Coronary artery (tissue), 2 donors: ENCODE measurements at places on chromosomes 11 and 22.

DNA sequence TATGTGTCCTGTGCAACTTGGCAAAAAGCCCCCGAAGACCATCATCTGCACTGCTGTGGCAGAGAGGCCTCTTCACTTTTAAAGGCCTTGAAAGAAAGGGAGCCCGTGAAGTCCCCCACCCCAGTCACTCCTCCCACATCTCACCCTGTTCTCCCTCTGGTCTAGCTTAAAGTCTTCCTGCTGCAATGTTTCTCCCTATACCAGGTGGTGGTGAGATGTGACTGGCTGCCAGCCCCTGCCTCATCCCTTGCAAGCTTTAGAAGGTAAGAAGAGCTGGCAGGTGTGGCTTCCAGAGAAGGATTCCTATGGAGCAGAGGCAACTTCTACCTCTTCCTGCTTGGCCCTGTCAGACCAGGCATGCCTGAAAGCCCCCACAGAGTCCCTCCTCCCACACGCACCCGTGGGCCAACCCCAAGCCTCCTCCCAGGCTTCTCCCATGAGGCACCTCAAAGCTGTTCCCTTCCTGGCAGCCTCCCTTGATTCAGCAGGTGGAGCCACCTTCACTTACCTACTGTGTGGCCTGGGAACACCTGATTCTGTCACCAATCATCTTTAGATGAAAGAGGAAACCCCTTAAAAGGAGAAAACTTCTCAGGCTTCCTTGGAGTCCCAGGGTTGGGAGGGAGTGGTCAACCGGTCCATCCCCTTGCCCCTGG lies 4.0 kb upstream of the TRIM29 start:
- peak; percentile 45 for DNase-seq

DNA sequence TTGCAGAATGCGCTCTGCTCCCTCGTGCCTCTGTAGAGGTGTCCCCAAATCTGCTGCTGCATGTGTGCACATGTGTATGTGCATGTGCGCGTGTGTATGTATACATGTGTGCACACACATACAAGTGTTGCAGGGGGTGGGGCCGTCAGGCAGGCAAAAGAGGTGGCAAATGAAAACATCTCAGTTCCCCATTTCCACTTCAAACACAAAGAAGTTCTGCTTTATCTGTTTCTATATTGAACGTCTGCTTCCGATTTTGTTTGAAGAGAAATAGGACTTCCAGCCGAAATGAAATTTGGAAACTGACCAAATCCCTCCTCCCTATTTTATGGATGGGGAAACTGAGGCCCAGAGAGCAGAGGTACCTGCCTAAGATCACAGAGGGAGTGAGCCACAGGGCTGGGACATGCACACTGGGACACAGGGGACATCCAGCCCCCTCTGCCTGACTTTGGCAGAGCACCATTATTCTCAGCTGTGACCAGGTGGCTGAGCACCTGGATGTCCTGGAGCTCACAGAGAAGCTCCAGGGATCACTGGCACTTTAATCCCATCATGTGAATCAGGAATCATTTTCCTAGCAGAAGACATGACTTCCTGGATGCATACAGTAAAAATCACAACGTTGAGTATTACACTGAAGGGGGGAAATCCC lies 41.2 kb upstream of the ALX4 start:
- no peak for DNase-seq

GRCh38 chr11:12756454-12756806 lies 82.2 kb downstream of the TEAD1 start:
- DNase-seq: no peak

DNA sequence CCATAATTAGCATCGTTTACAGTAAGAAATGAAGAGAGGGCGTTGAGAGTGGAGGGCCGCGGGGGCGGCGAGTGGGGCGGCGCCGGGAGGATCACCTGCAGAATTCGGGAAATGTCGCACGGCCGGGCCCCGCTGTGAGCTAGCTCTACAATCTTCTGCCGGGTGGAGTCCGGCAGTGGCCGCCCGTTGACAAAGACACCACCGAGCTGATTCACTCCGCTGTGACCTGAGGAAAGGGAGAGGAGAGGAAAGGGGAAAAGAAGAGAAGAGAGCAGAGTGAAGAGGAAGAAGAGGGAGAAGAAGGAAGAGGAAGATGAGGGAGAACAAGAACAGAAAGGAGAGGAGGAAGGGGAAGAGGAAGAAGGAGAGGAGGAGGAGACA lies 8.5 kb downstream of the PAX6 start:
- DNase-seq: no peak

GRCh38 chr11:133733631-133734030 lies 111.7 kb downstream of the SPATA19 start:
- no peak for DNase-seq

- no peak for DNase-seq
Measured at GRCh38 chr11:73114835-73115220, 27.3 kb downstream of the FCHSD2 start.

- DNase-seq: peak; percentile 65
Measured at GRCh38 chr22:38868286-38868721, 3.7 kb downstream of the CBX6 start.

DNA sequence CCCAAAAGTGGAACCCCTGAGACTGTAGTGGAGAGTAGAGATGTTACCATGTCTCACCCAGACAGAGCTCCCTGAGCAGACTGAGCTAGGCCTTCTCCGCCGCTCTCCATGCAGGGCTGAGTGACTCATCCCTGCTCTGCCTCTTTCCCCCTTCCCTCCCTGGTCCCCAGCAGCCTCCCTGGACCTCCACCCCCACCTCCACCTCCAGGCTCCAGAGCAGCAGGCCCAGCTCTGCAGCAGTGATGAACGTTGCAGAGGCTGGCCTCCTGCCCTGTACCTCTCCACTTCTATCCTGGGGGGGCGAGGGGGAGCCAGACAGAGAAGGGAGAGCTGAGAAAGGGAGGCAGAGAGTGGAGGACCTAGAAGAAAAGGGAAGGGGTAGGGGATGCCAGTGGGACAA lies 19.3 kb upstream of the ARAP1 start:
- no peak for DNase-seq

DNA sequence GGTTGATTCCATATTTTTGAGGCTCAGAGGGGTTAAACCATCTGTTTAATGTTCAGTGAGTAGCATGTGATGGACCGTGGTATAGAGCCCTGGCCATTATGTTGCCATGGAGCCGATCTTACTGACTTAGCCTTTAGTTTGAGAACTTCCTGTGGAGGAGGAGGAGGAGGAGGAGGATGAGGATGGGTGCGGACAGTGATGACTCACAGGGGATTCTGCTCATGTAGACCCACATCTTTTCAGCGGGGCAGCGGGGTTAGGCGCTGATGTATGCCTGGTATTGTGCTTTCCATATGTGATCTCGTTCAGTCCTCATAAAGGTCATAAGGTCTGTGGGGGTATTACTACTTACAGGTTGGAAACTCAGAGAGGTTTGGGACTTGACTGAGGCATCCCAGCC lies 13.9 kb downstream of the STX3 start:
- no peak for DNase-seq

DNA sequence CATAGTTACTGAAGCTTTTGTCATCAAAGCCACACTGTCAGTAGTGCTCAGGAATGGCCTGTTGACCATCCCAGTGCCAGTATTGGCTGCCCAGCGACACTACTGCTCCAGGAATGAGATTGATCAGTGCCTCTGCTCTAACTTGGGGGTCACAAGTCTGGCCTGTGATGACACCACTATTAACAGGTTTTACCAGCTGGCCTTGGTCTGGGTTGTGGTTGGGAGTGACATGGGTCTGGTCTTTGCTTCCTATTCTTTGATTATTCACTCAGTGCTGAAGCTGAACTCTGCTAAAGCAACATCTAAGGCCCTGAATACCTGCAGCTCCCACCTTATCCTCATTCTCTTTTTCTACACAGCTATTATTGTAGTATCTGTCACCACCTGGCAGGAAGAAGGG lies 21.5 kb downstream of the OR56B4 start:
- DNase-seq: no peak

- no peak for DNase-seq
Measured at GRCh38 chr11:44606472-44606871, 41.0 kb downstream of the CD82 start.

GRCh38 chr22:25728071-25728470 lies 13.9 kb upstream of the MYO18B start:
- DNase-seq: no peak

DNA sequence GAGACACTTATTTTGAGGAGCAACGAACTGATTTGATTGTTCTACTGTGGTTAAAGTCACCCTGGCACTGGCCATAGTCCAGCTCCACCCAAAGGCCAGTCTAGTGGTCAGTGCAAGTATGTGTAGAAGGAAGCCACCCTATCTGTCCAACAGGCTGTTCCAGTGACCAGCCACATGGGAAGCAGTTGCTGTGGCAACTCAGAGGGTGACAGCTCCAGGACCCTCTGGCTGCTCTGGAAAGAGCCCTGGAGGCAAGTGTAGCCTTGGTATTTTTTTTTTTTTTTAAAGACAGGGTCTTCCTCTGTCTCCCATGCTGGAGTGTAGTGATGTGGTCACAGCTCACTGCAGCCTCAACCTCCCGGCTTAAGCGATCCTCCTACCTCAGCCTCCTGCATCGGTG lies 27.8 kb downstream of the LMO1 start:
- no peak for DNase-seq

DNA sequence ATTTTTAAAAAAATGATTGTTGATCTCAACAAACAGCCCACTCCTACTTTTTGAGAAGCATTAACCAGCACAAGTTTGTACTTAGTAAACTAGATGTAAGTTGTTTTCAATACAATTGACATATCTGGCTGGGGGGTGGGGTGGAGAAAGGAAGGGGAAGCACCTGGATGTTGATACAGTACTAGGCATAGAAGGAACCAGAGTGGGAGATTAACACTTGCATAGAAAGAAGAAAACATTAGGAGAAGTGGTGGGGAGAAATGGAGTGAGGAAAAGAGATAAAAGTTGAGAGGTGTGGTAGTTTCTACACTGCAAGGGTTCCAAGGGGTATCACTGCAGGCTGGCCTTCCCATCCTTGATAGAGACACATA lies 10.6 kb upstream of the GAB2 start:
- no peak for DNase-seq

DNA sequence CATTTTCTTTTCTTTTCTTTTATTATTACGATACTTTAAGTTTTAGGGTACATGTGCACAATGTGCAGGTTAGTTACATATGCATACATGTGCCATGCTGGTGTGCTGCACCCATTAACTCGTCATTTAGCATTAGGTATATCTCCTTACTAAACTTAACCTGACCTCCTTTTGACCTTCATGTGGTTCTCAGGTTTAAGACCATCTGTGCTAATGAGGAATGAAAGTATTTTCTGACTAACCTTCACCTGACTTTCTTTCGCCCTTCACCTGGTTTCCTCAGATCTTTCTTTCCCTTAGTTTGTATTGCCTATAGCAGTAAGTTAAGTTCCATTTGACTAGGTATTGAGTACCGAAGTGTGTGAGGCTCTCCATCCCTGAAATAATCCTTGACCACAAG lies 6.5 kb downstream of the EXPH5 start:
- no peak for DNase-seq

GRCh38 chr11:17004486-17005148 lies 9.6 kb downstream of the PLEKHA7 start:
- no peak for DNase-seq

- DNase-seq: no peak
Measured at GRCh38 chr11:126497581-126498122, 142.2 kb downstream of the ST3GAL4 start.

- no peak for DNase-seq
Measured at GRCh38 chr11:96397863-96398262, 8.1 kb downstream of the JRKL start.

DNA sequence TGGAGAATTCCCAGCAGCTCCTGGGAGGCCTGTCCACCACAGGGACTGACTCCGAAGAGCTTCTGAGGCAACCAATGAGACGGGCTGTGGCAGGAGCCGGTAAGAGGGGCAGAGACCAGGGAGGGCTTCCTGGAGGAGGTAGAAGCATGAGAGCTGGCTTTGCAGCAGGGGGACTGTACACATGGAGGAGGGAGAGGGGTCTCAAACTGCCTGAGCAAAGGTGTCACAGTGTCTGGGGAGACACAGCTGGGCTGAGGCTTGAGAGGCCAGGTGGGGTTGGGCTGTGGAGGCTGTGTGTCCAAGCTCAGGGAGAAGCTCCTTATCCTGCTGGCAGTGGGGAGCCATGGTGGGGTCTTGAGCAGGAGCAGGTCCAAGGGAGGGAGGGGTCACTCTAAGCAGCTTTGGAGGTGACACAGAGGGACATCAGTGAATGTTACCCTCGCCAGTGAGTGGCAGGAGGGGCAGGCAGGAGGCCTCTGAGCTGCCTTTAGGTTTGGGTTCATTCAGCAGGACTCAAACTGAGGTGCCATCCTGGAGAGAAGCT lies 4.6 kb upstream of the RHOD start:
- DNase-seq: no peak

DNA sequence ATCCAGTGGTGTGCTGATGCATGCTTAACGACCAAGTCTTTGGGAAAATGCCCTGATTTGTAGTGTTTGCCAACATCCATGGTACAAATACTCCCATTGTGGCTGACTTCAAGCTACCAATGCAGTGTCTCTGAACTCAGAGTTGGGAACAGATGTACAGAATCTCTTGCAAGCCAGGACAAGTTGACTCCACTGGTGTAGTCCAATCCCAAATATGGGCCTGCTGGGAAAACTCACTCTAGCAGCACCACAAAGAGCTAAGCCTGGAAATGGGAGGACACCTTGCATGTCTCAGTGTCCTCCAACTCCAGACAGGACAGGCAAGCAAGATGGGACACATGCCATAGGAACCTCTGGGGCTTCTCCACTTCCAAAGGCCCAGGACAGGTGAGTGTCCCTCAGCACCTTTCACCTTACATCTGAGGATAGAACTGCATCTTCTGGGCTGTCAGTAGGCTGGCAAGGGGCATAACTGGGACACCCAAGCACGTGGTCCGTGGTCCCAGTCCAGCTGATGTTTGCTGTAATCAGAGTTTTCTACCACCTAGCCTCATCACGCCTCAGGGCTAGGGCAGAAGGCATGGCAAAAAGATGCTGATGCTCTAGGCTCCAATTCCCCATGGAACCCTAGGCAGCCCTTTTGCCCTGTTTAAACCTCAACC lies 6.5 kb downstream of the LMO1 start:
- peak; percentile 55 for DNase-seq

- DNase-seq: no peak
Measured at GRCh38 chr11:95487391-95487790, 256.4 kb upstream of the SESN3 start.

- no peak for DNase-seq
Measured at GRCh38 chr11:65380460-65381119, 1.9 kb downstream of the SLC25A45 start.

- no peak for DNase-seq
Measured at GRCh38 chr22:45880091-45880715, 96.8 kb downstream of the WNT7B start.

- DNase-seq: no peak
Measured at GRCh38 chr22:17077255-17077654, 7.5 kb upstream of the IL17RA start.

DNA sequence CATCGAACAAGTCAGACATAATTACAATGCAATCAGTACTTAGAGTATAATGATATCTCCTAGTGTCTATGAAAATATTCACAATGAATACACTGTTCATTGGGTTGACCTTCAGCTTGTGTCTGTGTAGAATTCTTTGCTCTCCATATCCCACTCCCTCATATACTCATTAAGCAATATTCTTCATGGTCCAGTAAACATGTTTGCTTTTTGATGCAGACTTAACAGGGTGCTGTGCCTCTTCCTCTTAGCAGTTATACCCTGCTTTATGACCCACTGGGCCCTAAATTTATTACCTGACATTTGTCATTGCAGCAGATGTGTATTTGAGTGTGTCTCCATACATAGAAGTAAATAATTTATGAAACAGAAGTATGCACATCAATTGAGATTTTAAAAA lies 352.5 kb upstream of the CCDC179 start:
- no peak for DNase-seq

- no peak for DNase-seq
Measured at GRCh38 chr11:67252831-67253239, 13.4 kb upstream of the GRK2 start.
